ENCODE measurements at places on chromosomes 2 and 18.

- no peak for DNase-seq
These were observed 246.6 kb downstream of the SETBP1 start for GRCh38 chr18:44927127-44927849.

DNA sequence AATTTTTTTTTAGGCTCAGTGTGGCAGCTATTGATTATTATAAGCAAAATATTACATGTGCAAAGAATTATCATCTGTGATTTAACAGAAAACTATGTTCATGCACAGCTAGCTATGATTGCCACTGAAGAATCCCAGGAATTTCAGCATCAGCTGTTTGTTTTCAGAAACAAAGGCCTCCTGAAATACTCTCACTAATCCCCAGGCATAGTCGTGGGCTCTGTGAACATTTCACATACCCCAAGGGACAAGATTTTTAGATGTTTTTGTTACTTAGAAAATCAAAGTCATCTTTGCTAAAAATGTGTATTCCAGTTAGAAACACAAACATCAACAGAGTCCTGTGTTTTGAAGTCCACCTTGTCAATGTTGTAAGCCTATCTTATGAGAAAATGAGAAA lies 156.1 kb downstream of the MYO1B start:
- no peak for DNase-seq

DNA sequence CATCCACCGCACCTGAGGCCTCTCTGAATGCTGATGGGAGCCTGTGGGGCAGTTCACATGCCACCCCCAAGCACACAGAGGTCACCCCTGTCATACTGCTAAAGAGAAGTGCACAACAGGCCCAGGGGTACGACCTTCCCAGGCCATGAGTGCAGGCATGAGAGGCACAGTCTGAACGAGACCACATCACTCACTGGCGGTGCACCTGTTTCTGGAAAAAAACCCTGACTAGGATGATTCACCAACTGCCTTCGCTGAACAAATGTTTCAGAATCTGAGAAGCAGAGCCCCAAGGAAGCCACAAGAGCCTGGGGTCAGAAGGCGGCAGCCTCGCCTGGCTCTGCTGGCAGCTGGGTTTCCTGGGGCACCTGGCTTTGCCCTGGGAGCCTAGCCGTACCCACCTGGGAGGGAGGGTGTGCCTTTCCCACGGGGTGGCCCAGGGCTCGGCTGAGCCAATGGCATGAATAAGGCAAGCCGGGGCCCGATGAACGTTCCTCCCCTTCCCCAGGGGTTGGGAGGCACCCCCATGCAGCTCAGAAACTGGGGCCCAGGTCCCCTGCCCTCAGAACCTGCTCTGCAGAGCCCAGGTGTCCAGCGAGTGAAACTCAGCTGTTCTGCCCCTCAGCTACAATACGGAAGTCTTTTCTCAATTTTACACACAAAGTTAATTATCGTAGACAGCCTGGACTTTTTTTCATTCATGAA lies 73.8 kb downstream of the HDAC4 start:
- DNase-seq: peak; percentile 68

- DNase-seq: no peak
These were observed 286.4 kb downstream of the GALNT13 start for GRCh38 chr2:154158101-154158500.

GRCh38 chr18:34928088-34928753 lies 113.0 kb upstream of the MAPRE2 start:
- DNase-seq: no peak

DNA sequence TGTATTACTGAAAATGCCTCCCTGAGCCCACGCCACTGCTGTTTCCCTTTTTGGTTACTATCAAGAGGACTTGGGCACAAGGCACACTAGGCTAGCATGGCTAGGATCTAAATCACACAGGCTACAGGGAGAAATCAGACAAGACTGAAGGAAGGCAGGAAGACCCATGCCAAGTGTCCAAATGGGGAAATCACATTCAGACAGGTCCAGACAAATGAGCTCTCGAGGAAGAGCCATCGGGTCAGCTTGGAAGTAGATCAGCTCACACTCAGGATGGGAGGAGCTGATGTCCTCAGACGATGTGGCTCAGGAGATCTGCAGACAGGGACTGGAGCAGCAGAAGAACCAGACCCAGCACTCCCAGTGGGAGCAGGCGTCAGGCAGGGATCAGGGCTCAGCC lies 113.2 kb downstream of the COL6A3 start:
- no peak for DNase-seq

GRCh38 chr18:40431071-40431985 lies 1523.7 kb upstream of the PIK3C3 start:
- DNase-seq: no peak

DNA sequence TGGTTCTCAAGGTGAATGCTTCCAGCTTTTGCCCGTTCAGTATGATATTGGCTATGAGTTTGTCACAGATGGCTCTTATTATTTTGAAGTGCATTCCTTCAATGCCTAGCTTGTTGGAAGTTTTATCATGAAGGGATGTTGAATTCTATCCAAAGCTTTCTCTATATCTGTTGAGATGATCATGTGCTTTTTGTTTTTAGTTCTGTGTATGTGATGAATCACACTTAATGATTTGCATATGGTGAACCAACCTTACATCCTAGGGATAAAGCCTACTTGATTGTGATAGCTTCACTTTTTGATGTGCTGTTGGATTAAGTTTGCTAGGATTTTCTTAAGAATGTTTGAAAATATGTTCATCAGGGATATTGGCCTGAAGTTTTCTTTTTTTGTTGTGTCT lies 112.1 kb downstream of the MBD2 start:
- no peak for DNase-seq

DNA sequence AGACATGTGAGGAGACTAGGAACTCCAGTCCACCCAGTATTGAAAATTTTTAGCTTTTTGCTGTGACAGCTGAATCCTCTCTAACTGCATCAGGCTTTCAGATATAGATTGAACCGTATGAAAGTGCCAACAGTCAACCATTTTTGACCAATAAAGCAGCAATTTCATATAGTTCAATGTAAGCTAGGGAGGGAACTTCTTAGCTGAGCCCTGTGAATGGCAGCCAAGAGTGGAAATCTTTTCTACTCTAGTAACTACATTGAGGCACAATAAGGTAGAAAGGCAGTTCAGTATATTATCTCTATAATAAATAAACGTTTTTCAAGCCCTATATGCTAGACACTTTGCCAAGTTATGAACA lies 96.3 kb upstream of the TANK start:
- DNase-seq: no peak

DNA sequence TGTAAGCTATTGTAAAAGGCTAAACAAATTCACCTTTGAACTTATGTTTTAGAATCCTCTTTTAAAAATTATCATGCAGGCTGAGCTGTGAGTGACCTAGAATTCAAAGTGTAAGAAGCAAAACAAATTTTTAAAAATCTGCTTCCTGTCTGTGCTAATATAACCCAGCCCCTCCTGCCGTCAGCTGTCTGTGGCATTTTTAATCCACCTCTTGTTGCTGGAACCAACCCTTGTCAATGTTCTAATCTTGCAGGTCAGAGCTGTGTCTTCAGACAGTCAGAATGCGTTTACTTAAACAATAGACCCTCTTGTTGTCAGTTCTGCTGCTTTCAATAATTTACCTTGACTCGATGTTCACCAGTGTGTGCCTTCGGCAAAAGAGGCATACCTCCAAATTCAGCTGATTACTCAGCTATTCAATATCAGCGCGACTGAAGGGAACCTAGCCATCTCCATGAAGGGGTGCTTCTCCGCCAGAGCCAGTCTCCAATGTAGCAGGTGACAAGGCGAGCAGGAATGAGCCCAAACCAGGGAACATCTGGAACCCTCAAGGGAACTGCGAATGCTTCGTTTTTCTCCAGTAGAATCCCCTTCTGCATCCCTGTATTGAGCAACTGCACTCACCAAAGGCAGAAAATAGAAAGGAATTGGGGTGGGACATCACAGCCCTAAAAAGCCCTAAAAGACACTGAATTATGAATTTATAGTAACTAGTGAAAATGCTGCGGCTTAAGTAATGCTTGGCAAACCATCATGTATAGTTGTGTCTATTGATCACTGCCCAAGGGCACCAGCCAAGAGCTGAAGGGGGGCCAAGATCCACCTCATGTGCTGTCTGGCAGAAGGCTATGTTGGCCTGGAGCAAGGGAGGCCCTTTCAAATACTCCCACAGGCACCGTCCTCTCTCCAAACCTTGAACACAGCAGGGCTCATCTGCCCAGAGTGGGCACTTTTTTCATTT lies 62.5 kb downstream of the LYPD6B start:
- DNase-seq: no peak

DNA sequence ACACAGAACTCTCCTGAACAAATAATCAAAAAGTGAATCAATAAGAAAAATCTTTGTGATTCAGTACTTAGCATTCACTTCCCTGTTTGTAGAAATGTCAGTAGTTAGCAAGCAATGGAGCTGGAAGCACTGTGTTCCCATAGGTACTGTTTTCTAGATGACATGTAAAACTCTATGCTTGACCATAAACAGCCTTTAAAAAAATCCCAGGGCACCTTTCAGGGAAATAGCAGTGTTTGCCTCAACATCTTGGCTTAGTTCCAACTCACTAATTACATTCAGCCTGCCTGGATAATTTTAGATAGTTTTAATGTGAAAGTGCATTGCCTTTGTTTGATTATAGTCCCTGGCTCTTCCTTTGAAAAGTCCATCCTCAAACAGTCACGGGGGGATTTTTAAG lies 721.8 kb downstream of the ERBB4 start:
- DNase-seq: no peak

DNA sequence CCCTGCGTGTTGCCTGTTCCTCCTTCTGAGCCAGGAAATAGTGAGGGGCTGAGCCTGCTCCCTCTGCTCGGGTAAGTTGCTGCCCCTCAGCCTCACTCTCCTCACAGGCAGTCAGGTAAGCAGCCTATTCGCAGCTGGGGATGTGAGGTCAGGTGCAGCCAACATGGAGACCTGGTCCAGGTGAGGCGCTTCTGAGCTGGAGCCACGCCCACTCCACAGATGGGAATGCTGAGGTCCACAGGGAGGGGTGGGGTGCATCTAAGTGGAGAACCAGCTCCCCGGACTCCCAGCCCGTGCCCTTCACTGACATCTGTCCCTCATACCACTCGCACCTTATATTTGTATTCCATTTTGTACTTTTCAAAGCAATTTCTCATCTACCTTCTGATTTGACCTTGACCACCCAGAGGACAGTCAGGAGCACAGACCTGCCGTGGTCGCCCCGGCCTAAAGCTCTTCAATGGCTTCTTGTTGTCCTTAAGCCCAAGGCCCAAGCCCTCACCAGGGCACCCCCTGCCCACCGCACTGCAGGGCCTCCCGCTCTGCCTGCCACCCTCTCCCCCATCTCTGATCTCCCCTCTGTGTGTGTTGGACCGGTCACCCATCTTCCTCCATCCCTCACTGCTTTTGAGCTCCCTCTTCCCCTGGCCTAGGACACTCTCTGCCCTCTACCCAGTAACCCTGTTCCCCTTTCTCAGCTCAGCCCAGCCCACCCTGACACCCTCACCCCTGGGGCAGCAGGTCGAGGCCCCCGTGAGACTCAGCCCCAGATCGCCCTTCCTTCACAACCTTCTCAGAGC lies 49.2 kb upstream of the TAF1B start:
- DNase-seq: no peak

DNA sequence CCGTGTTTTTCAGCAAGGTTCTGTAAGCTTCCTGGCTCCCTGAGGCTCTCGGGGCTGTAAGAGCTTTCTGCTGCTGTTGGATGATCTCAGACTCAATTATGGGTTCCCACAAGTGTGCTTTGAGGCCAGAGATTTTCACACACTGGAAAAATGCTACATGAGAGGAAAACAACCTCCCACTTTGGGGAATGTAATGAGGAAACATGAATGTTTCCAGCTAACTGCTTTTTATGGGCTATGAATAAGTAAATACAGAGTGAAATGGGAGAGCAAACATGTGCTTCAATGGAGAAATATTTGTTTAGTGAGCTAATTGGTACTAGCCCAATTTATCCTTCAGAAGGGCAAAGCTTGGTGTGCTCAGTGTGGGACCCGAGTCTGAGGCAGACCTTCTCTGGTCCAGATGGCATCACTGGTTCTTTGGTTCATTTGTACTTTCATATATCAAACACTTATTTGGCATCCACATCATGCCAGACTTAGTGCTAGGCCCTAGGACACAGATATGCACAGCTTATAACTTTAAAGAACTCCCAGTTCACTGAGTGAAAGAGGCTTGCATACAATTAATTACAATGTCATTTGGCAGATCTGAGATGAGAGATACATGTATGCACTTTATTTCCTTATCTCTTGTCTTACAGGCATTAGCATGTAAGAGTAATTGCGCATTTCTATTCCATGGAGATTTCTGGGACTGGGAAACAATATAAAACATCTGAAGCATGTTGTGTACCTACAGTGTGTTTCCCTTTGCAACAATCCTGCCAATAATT lies 248.8 kb downstream of the RDH14 start:
- no peak for DNase-seq

DNA sequence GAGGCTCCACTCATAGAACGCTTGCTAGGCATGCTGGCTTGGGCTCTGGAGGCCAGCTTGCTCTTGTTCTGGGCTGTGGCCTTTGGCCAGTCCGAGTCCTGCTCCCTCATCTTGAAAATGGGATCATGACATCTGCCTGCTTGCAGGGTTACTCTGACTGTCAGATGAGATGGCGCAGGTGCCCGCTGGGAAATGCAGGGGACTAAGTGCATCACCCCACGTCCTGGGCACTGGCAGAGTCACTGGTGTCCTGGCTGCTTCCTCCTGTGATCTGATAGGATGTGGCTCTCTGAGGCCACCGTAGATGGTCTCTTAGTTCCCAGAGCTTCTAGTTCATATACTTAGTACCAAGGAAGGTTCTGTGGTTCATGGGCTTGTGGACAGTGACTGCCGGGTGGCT lies 18.5 kb downstream of the LDLRAD4 start:
- no peak for DNase-seq

- no peak for DNase-seq
These were observed 131.7 kb downstream of the NRP2 start for GRCh38 chr2:205814039-205814364.

GRCh38 chr18:23888881-23889280 lies 125.7 kb upstream of the TTC39C start:
- DNase-seq: no peak

DNA sequence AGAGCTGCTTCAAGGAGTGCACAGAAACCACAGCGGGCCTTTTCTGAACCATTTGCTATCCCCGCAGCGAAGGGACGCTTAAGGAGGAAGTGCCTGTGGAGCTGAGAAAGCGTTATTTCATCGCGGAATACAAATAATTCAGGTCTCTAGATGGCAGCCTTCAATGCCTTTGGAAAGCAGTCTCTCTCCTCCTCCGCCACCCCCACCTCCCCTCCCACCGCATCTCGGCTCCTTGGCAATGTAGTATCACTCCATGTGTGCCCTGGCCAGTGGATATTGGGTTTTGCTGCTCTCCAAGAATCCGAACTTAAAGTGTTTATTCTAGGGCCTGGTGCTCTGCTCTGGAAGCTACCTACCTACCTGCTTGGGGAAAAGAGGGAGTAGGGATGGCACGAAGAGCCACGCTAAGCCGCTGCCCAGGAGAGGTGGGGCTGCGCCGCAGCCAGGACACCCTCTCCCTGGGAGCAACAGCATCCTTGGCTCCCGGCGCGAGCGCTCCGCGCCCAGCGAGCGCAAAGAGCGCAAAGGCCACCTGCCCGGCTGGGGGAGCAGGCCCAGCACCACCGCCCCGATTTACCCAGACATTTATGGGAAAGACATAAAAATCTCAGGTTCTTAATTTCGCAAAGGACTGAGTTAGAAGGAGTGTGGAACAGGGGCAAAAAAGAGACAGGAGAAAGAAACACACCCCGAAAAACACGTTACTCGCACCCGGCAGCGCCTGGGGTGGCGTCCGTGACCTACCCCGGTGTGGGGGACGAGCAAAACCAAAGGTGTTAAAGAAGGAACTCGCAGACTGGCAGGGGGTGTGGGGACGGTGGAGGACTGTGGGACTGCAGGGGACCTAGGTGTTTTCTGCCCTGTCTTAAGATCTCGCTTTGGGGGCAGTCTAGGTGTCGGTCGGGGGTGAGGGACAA lies 1.0 kb downstream of the SPHKAP start:
- DNase-seq: no peak

- no peak for DNase-seq
These were observed 31.7 kb downstream of the IL37 start for GRCh38 chr2:112942654-112943002.
